ENCODE measurements at places on chromosomes 4 and X.

DNA sequence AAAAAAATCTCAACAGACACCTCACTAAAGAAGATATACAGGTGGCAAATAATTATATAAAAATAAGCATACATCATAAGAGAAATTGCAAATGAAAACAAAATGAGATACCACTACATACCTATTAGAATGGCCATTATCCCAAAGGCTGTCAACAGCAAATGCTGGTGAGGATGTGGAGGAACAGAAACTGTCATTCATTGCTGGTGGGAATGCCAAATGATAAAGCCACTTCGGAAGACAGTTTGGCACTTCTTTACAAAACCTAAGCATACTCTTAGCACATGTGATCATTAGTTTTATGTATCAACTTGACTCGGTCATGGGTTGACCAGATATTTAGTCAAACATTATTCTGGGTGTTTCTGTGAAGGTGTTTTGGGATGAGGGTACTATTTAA is 13.5 kb upstream of the MANBA start:
- DNase-seq: no peak

- no peak for DNase-seq
Measured at GRCh38 chr4:147351083-147351787, 129.7 kb upstream of the EDNRA start.

DNA sequence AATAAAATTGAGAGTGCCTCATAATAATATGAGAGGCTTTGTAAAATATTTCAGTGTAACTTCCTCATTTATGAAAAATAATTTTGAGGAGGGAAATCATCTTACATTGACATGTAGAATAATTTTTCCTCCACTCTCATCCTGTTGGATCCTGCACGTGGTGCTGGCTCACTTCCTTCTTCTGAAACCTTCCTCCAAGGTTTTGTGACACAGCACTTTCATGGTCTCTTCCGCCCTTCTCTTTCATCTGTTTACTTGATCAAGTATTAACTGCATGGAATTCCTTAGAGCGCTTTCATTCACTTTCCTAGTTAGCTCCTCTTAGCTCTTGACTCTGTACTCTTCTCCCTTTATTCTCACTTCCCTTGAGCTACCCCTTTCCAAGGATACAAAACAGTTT is 246.5 kb downstream of the RAPGEF2 start:
- no peak for DNase-seq

DNA sequence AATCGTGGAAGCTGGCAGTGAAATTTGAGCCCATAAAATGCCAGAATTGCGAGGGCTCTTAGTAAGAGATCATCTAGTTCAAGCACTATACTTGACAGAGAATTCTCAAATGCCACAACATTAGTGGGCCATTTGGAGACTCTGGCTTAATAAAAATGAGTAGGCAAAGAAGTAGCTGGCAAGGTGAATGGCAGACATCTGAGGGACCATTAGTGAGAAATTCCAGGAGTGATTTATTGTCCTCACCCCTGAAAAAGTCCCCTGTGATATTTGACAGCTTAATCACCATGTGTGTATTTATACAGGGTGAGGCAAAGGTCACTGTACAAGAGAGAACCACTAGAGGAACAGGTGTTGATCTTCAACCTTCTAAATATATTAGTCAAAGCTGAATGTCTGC is 207.5 kb downstream of the CHRDL1 start:
- no peak for DNase-seq

GRCh38 chr4:77163641-77164040 is 6.6 kb downstream of the CCNG2 start:
- DNase-seq: no peak

DNA sequence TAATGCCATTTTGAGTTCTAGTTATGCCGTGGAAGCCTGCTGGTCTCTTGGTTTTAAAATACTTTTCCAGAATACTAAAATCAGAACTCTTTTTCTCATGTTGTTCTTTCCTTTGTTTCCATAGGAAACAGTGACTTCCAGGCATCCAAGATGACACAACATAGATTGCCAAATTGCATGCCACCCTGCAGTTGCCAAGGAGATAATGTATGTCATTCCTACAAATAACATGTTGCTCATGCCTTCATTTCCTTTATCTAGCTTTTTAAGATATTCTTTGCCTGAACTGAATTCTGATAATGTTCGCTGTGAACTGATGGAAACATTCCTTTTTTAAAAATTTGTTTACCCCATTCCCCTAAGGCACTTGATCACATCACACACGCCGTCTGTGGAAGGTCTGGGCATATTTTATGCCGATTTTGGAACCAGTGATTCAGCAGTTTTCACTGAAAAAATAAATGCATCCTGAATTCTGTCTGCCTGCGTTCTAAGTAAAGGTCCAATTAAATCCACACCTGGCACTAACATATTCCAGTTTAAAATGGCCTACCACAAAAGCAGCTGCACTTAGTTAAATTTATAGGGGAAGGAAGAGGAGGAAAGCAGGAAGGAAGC is 38.0 kb upstream of the COX7B2 start:
- DNase-seq: no peak

GRCh38 chr4:174435974-174436373 is 86.3 kb downstream of the HPGD start:
- no peak for DNase-seq
